ENCODE measurements at places on chromosomes 7 and 10.

DNA sequence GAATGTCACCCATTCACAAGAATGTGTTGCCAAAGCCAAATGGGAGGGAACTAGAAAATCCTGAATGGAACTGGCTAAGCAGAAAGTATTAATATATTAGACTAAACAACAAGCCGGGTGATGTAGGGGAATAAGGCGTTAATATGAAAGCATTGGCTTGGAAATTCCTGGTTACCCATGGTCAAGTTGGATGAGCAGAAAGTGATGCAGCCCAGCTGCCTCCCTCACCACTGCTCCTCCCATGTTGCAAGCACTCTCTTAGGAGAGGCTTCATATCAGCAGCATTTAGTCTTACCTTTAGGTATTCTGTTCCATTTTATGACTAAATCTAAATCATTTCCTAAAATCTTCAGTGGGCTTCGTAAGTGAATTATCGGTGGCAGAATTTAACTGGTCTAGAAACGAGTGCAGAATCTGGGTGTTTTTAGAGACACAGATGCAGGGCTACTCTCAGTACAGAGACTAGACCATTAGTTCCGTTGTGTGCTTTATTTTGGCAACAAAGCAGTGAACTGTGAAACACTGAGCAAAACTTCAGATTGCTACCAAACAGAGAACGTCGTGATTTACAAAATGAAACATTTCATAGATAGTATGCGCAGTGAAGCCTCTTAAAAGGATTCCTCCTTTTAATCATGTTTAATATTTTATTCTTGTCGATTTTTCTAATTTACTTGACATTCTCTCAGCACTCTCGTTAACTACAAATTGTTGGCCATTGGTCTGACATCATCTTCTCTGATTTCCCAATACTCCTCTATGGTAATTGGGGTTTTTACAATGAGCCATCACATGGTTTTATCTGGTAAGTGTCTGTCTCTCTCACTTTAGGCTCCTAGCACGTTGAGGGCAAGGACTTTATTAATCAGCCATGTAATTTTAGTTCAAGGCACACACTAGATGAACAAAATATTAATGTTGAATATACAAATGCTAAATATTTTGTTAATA, 22.0 kb upstream of the HGF start:
- no peak for DNase-seq

GRCh38 chr7:97090761-97091353, 26.6 kb upstream of the SDHAF3 start:
- DNase-seq, result no peak

GRCh38 chr10:71945819-71946474, 18.2 kb upstream of the CHST3 start:
- no peak for DNase-seq

- no peak for DNase-seq
Measured at GRCh38 chr10:34470307-34470706, 344.8 kb downstream of the PARD3 start.
